ENCODE measurements at places on chromosomes 7 and 10. TPM values are rescaled to one million over a fixed set of nuclear protein-coding genes. Genes with fewer than 3 reads are reported as not detected.

ZNF438 gene
- 11.4 TPM for total RNA-seq

CFAP46 gene
- total RNA-seq, result 1.7 TPM

SLC13A1 gene
- not detected for total RNA-seq

MAGI2 gene
- total RNA-seq, result 8.7 TPM

NUPR2 gene
- total RNA-seq, result not detected

HSPB1 gene
- total RNA-seq, result 1,191 TPM

TACR2 gene
- 0.31 TPM for total RNA-seq

NPC1L1 gene
- 0.10 TPM for total RNA-seq

TMEM130 gene
- 0.27 TPM for total RNA-seq

SLC16A9 gene
- total RNA-seq, result 0.42 TPM

SPDYE2 gene
- total RNA-seq, result not detected

FGFBP3 gene
- total RNA-seq, result 0.53 TPM

NDUFA5 gene
- 283 TPM for total RNA-seq

IFIT1B gene
- total RNA-seq, result not detected

RAPGEF5 gene
- total RNA-seq, result 15.9 TPM

NPSR1 gene
- not detected for total RNA-seq

ANKRD1 gene
- total RNA-seq, result 1,867 TPM

LRRC61 gene
- 5.7 TPM for total RNA-seq

PKD1L1 gene
- 1.8 TPM for total RNA-seq

PRKCQ gene
- 0.34 TPM for total RNA-seq

C10orf67 gene
- 0.27 TPM for total RNA-seq

SEMA3D gene
- total RNA-seq, result 1.7 TPM

STEAP4 gene
- total RNA-seq, result 105 TPM

HSPA12A gene
- 23.4 TPM for total RNA-seq

GPR22 gene
- total RNA-seq, result 15.7 TPM

TRIM4 gene
- 9.6 TPM for total RNA-seq

KIAA1217 gene
- total RNA-seq, result 19.5 TPM

SPDYE11 gene
- total RNA-seq, result not detected

UFSP1 gene
- 4.3 TPM for total RNA-seq

GTF2IRD2 gene
- 9.1 TPM for total RNA-seq

INTS15 gene
- 17.8 TPM for total RNA-seq

TNPO3 gene
- 28.0 TPM for total RNA-seq

TIMM23B gene
- 11.1 TPM for total RNA-seq

ADCY1 gene
- 7.4 TPM for total RNA-seq
